ENCODE measurements at places on chromosomes 16 and 17.

GRCh38 chr16:11700264-11701029 is 32.2 kb downstream of the SNN start:
- DNase-seq: no peak

- DNase-seq: no peak
Observed at GRCh38 chr17:57677301-57677700, 67.8 kb downstream of the CCDC182 start.

DNA sequence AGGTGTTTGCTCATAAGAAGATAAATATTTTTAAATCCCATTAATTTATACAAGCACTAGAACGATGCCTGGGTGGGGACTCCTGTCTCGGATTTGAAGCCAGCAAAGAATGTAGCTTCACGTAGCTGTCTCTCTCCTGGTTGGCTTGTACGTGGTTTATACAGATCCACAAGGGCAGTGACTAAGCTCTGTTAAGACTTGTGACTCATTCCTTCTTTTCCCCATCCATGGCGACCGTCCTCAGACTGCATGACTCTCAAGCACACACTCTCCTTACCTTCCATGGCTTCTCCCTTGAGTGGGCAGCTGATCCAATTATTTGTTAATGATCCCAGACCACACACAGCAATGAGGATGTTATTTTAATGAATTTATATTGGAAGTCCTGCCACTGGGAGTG is 679.7 kb upstream of the SOX9 start:
- no peak for DNase-seq

DNA sequence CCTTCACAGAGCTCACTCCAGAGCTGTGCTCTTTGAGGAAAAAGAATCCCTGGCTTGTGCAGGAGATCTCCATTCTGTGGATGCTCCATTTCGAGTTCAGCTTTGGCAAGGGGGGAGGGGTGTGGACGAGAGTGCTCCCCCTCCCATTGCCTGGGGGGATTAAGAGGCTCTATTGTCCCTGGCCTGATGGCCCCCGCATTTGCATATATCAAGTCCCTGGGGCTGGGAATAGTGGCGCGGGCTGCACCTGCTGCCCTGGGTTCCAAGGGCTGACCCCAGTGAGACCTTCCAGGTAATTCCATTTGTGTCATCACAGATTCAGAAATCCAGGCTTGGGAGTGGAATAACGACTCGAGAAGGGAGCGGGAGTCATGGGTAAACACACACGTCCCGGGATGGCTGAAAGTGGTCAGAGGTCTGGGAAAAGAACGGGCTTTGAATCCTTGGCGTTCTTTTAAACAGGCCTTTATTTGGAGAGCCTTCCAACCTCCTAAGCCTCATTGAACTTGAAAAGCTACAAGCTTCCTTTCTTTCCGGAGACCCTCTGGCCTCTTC is 479.3 kb downstream of the HS3ST3B1 start:
- no peak for DNase-seq

- DNase-seq: no peak
Observed at GRCh38 chr17:49946964-49947584, 21.9 kb upstream of the DLX4 start.

- DNase-seq: no peak
Observed at GRCh38 chr17:48016112-48016511, 21.5 kb downstream of the COPZ2 start.

DNA sequence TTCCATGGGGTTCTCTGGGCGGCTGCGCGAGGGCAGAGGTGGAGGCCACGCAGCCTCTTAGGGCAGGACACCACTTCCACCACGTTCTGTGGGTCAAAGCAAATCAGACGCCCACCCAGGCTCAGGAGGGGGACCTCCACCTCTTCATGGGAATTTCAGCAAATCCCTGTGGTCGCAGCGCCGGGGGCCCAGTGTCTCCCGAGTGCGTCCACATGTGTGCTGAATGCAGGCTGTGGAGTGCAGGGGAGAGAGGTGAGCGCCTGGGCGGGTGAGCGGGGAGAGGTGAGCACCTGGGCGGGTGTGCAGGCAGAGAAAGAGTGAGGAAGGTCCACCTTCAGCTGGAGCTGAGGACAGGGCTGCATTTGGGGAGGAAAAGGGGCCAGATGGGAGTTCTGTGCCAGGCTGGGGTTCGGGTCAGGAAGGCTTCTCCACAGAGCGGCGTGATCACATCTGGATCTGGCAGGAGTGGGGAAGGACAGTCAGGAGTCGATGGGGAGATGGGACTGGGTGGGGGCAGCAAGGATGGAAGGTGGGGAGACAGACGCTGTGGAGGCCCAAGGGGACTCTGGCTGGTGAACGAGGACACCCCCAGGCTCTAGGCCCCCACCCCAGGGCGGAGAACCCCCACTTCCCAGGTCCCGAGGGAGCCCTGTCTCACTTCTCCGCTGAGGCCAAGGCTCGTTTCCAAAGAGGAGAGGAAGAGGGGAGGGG is 36.8 kb upstream of the CBFA2T3 start:
- no peak for DNase-seq

DNA sequence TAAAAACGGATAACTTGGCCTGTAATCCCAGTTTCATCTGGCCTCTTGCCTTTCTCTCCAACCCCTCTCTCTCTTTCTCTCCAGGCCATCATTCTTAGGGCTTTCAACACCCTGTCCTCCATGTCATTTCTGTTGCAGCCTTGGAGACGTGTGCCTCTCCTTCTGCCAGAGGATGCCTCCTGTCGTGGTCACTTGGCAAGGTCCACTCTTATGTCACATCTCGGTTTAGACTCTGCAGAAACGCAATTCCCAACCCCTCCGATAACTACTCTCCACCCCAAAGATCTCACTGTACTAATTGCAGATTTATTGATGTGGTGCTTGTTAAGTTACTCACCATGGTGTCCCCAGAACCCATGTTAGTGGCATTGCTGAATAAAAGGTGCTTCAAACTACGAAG is 787.3 kb upstream of the RBFOX1 start:
- no peak for DNase-seq

- DNase-seq: no peak
Observed at GRCh38 chr16:67329901-67330300, 3.3 kb downstream of the LRRC36 start.

- DNase-seq: no peak
Observed at GRCh38 chr17:2690165-2691068, 21.1 kb downstream of the CLUH start.

- DNase-seq: peak; percentile 75
Observed at GRCh38 chr17:2336852-2337543, at the start of gene SGSM2. Gene SGSM2, plus strand, starts transcription at chr17:2337501. Its CDS starts 188 bp downstream, at chr17:2337689.

DNA sequence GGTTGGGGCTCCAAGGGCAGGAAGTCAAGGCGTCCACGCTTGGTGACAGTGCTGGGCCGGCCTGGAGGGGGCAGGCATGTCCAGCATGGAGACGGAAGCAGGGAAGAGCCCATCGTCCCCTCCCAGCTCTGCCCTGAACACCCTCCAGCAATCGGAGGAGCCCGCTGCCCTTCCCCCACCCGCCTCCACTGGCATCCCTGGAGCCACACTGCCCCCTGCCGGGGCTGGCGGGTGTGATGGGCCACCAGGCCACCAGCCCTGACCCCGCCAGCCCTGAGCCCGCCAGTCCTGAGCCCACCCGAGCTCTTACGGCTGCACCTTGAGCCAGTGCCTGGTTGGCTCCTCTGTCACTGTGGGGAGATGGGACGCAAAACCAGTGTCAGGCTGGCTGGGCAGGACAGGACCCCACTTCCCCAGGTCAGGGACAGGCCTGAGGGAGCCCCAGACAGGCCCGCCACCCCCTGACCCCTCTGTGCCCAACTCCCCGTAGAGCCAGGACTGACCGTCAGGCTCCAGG is 4.1 kb upstream of the CDH15 start:
- DNase-seq: peak; percentile 74

- DNase-seq: peak; percentile 87
Observed at GRCh38 chr16:85615852-85616606, 2.9 kb downstream of the GSE1 start.

- DNase-seq: no peak
Observed at GRCh38 chr17:2368359-2368758, 31.1 kb downstream of the SGSM2 start.

GRCh38 chr16:64749346-64749745 is 372.5 kb downstream of the CDH11 start:
- DNase-seq: no peak

DNA sequence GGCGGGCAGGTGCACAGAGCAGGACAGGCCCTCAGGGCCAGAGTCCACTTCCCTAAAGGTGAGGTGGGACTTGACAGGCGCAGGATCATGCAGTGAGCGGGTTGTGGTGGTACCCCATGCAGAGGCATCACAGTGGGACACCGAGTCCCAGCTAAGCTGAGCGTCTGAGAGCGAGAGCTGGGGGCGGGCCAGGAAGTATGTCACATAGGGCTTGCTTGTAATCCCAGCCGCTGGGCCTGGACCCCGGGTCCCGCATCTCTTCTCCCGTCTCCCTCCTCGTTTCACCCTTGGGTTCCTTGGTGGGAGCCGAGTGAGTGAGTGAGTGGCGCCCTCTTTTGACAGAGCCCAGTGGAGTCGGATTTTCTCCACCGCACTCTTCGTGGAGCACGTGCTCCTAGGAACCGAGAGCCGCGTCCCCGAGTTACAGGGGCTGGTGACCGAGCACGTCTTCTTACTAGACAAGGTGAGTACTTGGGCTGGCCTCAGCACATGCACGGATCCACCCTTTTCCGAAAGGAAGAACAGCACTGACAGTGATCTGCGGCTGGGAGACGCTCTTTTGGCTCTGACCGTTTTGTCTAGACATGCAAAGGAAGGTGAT is 50.8 kb upstream of the ENDOV start:
- DNase-seq: no peak

GRCh38 chr17:1590029-1590746 is 27.6 kb upstream of the PITPNA start:
- DNase-seq: no peak

DNA sequence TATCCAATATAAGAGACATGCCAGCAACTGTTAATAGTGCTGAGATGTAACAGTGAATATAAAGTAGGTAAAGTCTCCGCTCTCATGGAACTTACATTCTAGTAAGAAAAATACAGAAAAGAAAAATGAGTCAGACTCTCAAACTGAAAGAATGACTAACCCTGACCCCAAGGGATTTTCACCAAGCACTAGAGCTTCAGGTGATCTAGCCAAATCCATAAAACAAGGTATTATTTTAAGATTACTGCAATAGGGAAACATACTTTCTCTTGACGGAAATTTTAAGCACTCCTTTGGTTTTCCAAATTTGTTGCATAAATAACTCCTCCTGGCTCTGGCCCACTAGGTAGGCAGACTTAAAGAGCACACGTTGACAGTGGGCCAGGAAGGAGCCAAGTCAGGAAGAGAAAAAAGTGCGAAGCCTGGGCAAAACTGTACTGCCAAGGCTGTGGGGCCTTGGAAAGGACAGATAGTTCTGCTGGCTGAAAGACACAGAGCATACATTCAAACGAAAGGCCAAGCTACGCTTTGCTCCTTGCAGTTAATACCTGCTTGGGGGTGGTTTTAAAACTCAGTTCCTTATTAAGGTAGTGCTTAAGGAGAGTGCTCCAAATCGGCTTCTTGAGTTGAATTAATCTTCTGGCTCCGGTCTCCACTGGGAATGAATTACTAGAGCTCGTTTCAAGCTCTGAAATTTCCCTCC is 1.4 kb downstream of the GOT2 start:
- DNase-seq: no peak

- DNase-seq: no peak
Observed at GRCh38 chr17:73943416-73944110, 259.9 kb upstream of the RPL38 start.

DNA sequence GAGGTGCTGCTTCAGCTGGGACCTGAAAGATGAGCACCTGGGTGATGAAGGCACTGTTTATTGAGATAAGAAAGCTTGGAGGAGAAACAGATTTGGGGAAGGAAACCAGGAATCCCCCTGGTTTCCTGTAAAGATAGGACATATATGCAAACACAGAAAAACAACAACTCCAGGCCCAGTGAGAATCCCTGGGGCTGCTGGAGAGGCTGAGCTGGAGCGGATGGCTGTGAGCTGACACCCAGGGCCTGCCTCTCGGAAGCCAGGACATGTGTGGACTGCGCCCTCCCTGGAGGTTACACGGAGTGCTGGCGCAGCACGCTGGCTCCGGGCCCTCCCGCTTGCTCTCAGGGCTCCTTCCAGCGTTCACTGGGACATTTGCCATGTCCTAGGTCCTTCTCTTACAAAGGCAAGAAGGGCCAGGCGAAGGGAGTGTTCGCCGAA is 57.5 kb downstream of the CYB5B start:
- peak; percentile 86 for DNase-seq

DNA sequence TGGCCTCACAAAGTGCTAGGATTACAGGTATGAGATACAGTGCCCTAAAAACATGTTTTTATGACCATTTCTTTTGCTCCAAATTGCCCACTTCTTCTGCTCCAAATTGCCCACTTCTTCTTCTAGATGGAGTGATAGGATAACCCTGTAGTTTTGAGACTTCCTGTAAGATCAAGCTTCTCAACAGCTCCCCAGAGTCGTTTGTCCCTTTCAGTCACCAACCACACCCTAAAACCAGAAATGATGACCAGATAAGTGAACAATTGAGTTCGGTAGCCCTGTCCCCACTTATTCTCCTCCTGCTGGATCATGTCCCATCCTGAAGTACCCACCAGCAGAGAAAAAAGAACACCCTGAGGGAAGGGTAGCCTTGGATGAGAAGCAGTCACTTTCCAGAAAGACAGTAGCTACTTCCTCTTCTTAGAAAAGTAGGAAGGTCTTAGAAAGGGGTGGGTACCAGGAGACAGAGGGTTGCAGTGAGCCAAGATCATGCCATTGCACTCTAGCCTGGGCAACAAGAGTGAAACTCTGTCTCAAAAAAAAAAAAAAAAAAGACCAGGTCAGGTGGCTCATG is 2.5 kb downstream of the ODAD4 start:
- DNase-seq: peak; percentile 28

GRCh38 chr16:23877107-23878070 is 41.6 kb downstream of the PRKCB start:
- no peak for DNase-seq

DNA sequence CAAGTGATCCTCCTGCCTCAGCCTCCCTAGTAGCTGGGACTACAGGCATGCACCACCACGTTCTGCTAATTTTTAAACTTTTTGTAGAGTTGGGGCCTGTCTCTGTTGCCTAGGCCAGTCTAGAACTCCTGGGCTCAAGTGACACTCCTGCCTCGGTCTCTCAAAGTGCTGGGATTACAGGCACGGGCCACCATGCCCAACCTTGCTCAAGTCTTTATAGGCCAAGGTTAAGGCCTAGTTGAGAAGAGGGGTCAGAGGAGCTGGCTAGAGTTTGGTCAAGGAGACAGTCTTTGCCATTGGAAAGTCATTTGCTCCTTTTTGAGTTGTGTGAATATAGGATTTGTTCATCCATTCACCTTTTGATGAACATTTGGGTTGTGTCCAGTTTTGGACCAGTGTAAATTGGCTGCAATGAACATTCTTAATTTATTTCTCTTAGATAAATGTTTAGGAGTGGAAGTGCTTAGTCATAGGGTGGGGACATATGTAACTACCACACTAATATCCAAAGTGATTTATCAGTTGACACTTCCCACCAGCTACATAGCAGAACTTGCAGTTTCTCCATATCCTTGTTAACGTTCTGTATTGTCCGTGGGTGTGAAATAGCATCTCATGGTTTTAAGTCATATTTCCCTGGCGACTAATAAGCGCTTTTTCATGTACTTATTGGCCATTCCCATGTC is 30.7 kb upstream of the ARHGAP17 start:
- DNase-seq: no peak
